Thoracic aorta (tissue), 2 donors: ENCODE measurements at places on chromosomes 1 and 21. TPM values are rescaled to one million over a fixed set of nuclear protein-coding genes. Genes with fewer than 3 reads are reported as not detected.

GRCh38 chr1:11539850-11540772, 61.2 kb downstream of the DISP3 start:
- no peak for DNase-seq

SH2D2A gene
- 0.81 TPM for total RNA-seq

IBA57 gene
- 12.2 TPM for total RNA-seq

DNA sequence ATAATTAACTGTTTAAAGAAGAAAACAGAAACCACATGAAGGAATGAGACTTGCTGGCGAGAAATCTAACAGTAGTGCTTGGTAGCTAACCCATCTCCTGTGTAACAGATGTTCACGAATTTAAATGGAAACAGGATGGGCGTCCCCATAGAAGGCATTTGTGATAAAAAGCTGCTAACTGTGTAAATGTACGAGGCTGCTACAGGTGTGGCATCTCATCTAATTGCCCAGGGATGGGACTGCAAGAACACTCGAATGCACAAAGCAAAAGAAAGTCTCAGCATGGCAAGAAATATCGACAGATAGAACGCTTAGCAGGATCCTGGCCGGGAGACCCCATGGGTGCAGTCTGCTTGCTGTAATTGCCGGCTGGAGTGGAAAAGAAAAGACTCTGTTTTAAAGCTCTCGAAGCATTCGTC, 112.7 kb downstream of the RUNX1 start:
- DNase-seq = no peak

DNA sequence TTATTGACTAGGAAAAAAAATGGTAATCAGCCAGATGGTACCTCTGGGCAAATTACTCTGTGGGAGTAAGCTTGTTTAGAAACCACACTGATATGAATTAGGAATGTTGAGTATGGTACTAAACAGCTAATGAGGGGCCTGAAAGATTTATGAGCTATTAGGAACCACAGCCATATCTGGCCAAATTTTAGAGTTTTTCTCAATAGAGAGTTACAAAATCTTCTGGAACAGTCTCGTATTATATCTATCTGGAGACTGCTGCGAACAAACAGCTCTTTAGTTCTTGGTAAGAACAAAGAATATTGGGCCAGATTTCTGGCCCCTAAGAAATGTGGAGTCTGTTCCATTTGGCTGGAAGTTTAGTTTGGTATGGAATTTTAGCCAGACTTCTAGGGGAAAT, 4.9 kb upstream of the PODN start:
- no peak for DNase-seq

DNA sequence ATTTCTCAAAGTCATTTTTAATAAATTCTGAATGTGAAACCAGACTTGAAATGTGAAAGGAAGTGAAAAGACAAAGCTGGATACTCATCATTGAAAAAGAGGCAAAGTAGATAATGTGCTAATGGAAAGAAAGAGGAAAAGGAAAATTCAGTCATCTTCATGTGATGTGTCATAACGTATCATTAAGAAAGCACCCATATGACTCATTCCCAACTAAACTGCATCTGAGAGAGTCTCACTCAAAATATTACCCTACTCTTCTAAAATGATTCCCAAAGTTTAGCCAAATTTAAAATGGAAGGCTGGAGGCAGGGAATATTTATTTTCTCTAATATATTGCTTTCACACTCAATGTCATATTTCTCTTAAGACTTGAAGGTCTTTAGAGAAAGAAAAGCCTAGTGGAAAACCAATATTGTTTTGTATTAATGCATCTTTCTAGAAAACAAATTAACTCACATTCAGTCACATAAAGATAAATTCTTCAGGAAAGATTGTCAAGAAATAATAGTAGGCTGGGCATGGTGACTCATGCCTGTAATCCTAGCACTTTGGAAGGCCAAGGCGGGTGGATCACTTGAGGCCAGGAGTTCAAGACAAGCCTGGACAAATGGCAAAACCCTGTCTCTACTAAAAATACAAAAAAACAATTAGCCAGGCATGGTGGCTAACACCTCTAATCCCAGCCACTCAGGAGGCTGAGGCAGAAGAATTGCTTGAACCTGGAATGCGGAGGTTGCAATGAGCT, 129.9 kb downstream of the SLC30A10 start:
- no peak for DNase-seq

GPR3 gene
- not detected for total RNA-seq

GRCh38 chr1:96256130-96256790, 465.3 kb upstream of the PTBP2 start:
- no peak for DNase-seq

GRCh38 chr1:233599542-233600073, 14.3 kb upstream of the KCNK1 start:
- no peak for DNase-seq

GRCh38 chr21:41349619-41350390, 12.0 kb upstream of the MX2 start:
- no peak for DNase-seq

SPATA17 gene
- total RNA-seq = 9.3 TPM

- DNase-seq = no peak
Measured at GRCh38 chr1:175146529-175147213, 45.9 kb downstream of the KIAA0040 start.

DNA sequence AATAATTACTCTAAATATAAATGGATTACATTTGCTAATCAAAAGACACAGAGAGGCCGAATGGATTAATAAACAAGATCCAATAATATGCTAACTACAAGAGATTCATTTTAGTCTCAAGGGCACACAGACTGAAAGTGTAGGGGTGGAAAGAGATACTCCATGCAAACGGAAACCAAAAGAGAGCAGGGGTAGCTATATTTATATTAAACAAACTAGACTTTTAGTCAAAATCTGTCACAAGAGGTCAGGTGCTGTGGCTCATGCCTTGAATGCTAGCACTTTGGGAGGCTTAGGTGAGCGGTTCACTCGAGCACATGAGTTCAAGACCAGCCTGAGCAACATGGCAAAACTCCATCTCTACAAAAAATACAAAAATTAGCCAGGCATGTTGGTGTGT, 33.6 kb upstream of the DISP1 start:
- DNase-seq = no peak

DNA sequence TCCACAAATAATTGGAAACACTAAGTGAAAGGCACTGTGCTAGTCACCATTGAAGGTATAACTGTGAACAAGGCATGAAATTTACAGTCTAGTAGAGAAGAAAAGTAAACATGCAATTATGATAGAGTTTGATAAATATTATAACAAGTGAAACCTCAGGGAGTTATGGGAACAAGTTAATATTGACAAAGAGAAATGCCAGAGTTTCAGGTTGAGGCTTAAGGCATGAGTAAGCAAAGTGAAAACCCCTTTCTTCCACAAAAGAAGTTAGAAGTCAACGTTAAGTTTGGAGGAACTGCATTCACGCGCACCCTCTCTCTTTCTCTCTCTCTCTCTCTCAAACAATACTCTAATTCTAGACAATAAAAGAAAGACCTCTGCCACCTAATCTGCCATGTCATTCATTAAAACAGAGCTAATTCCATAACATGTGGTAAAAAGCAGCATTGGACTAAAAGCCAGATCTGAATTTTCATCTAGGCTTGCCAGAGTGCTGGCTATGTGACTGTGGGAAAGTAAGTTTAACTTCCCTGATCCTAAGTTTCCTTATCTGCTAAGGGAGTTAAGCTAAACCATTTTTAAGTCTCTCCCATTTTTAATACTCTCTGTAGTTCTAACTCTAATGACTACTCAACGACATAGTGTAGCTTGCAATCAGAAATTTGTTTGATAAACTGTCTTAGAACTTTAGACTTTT, 22.0 kb downstream of the SLC44A5 start:
- DNase-seq = no peak

GRCh38 chr1:202692959-202693555, 17.2 kb downstream of the SYT2 start:
- DNase-seq = no peak

DNA sequence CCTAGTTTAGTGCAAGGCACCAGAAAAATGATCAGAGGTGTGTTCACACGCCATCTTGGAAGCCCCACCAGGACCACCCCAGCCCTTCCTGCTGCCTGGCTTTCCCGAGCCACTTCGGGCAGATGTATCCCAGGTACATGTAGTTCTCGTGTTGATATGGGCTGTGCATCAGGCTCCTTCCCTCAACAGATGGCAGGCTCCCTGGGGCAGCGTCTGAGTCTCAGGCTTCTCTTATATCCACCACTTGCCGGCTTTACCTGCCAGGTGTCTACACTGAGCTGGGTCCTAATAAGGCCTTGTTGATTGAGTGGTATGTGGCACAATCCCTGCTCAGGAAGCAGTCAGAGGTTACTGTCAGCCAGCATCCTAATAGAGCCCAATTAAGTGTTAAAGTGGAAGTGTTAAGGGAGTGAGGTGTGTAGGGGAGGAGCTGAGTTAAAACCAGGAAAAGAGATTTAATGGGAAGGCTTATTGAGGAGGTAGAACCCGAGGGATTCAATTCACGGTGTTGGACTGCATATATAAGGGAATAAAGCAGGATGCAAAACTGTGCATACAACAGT, 8.5 kb downstream of the GPA33 start:
- no peak for DNase-seq

GRCh38 chr1:222167111-222167510, 380.8 kb downstream of the HHIPL2 start:
- DNase-seq = no peak
